LHCN-M2 (cell line): ENCODE measurements at places on chromosomes 7 and 10. TPM values are rescaled to one million over a fixed set of nuclear protein-coding genes. Genes with fewer than 3 reads are reported as not detected.

The PSD gene
- total RNA-seq: 0.46 TPM in 1 of 2 replicates, not detected in the other

The MMP21 gene
- total RNA-seq: not detected in 2 replicates

The VIPR2 gene
- not detected in 2 replicates for total RNA-seq

The TFR2 gene
- total RNA-seq: 1.3 TPM in 2 replicates

The UCN3 gene
- not detected in 2 replicates for total RNA-seq

The TMEM273 gene
- not detected in 2 replicates for total RNA-seq

The IDI2 gene
- total RNA-seq: not detected in 2 replicates

The POLR2J3 gene
- 18.5 and 24.8 TPM in 2 replicates for total RNA-seq

The ARHGEF5 gene
- 1.3 and 1.5 TPM in 2 replicates for total RNA-seq

The SLC39A12 gene
- not detected in 2 replicates for total RNA-seq

The RPEL1 gene
- total RNA-seq: not detected in 2 replicates

The TAS2R41 gene
- not detected in 2 replicates for total RNA-seq
